Lower leg skin (tissue), 4 donors: ENCODE measurements at places on chromosomes 12 and 14.

GRCh38 chr12:106106892-106107291 is 31.9 kb downstream of the NUAK1 start:
- DNase-seq: no peak

DNA sequence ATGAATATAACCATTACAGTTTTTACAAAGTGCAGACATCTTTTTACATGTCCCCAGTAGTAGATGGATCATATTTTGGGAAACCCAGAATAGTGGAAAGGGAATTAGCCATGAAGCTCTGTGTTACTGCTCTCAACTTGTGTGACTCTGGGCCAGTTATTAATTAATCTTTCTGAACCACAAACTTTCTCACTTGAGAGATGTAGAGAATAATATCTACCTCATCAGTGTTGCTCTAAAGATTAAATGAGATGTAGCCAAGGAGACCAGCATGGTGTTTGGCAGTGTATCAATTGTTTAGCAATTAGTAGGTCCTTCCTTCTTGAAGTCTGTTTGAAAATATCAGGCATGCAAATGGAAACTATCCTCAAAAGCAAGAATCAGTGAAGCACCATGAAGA is 169.2 kb downstream of the TMTC2 start:
- no peak for DNase-seq

- no peak for DNase-seq
Observed at GRCh38 chr12:68028647-68029046, 39.4 kb downstream of the IFNG-AS1 start.

GRCh38 chr12:129704232-129704830 is 199.5 kb downstream of the TMEM132D start:
- DNase-seq: no peak

DNA sequence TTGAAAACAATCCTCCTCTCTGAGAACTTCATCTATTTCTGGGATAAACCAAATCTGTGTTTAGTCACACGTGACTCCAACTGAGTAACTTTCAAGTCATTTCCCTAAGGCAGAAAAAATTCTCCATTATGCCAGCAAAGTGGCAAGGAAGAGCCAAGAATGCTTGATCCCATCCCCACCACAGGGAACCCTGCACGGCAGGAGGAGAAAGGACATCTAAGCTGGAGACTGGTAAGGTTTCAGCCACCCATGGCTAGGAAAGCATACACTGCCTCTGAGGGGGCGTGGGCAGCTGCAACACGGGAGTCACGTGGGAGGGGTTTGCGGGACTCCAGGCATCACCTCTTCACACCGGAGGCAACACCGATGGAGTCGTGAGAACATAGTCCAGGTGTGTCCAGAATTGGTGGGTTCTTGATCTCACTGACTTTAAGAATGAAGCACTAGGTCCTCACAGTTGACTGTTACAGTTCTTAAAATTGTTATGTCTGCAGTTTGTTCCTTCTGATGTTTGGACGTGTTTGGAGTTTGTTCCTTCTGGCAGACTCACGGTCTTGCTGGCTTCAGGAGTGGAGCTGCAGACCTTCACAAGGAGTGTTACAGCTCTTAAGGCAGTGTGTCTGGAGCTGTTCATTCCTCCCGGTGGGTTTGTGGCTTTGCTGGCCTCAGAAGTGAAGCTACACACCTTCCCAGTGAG is 2.7 kb upstream of the SIVA1 start:
- DNase-seq: no peak

GRCh38 chr12:28065889-28066630 is 93.5 kb upstream of the PTHLH start:
- no peak for DNase-seq

- no peak for DNase-seq
Observed at GRCh38 chr12:94309373-94309772, 150.3 kb downstream of the CEP83 start.

DNA sequence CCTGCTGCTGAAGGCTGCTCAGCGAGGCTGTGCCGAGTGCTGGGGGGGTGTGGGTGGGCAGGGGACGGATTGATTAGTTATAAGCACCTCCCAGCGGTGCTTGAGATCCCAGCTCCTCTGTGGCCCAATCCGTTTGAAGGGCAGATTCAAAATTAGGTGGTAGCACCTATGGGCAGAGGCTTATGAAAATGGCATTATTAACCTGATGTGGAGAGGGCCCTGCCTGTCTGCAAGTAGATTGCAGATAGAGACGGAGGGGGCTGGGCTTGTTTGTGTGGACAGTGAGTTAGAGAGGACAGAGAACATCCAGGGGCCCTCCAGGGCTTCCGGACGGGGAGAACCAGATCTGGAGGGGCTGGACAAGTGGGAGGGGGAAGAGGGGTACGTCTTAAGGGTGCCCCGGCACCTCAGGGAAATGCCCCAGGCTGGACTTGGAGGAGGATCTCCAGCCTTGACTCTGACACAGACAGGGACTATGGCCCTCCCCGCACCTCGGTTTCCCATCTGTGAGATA is at the start of gene RTL1:
Gene RTL1, minus strand, starts transcription at position 51 of the 514 bp plus-strand sequence. CDS start 18,934 bp downstream, outside the sequence.
- no peak for DNase-seq

- no peak for DNase-seq
Observed at GRCh38 chr14:32319368-32320049, 9.6 kb upstream of the AKAP6 start.

DNA sequence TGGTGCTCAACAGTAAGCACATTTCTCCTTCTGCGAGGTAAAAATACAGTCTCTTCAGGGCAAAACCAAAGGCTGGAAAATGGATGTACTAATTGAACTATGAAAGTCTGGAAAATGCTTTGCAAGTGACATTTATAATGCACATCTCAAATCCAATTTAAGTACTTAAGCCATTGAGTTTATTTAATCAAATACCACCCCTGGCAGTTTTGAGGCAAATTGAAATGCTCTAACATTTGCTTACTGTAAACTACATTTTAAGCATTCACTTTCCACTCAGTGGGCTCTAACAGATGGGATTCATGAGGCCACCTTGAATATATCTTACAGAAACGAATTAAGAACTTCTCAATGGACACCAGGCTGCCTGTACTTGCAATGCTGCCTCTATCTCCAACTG is 69.7 kb downstream of the HELB start:
- no peak for DNase-seq

GRCh38 chr14:49898485-49898884 is 5.6 kb downstream of the ARF6 start:
- DNase-seq: peak; percentile 31

DNA sequence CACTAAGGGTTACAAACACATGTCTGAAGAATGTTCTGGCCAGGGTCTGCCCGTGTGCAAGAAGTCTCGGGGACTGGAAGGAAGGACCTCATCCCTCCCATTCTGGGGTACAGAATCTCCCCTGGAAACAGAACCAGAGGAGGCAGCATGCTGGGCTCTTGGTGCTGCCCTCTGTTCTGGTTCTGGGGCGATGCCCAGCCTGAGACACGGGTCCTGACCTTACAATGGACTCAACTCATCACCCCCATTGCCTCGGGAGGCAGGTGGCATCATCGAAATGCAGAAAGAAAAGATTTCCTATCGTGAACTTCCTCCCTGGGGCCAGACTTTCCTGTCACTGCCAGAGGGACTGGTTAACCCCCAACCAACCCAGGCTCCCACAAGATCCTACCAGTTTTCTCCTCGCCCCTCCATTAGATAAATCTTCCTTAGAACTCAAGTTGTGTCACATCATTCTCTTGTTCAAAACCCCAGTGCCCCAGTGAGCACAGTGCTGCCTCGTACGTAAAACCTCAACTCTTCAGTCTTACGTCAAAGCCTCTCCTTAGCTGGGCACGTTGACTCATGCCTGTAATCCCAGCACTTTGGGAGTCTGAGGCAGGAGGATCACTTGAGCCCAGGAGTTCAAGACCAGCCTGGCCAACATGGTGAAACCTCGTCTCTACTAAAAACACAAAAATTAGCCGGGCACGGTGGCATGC is 52.1 kb downstream of the PSMA6 start:
- DNase-seq: no peak

DNA sequence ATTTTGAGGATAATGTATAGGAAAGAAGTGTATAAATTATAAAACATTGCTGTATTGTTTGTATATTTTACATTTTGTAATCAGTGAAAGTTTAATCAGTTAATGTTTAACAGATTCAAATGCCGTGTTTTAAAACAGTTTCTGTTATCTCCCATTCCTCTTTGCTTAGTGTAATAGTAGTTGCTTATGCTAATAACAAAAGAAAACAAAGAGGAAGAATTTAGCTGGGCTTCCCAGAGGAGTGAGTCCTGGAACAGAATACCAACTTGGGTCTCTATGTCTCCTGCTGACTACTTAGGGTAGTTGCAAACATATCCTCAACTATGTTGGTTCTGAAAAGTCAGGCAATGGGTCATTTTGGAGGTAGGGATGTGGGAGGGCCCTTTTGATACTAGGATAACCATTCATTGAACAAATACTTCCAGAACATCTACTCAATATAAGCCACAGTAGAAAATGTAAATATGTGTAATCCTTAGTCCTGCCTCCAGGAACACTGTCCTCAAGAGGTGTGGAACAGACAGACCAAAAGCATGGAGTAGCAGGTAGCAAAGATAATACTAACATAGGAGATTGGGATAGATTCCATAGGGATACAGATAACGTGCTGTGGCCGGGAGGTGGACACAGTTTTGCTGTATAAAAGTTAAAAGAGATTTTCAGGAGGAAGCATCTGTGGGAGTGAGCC is 36.1 kb upstream of the EVL start:
- DNase-seq: no peak

DNA sequence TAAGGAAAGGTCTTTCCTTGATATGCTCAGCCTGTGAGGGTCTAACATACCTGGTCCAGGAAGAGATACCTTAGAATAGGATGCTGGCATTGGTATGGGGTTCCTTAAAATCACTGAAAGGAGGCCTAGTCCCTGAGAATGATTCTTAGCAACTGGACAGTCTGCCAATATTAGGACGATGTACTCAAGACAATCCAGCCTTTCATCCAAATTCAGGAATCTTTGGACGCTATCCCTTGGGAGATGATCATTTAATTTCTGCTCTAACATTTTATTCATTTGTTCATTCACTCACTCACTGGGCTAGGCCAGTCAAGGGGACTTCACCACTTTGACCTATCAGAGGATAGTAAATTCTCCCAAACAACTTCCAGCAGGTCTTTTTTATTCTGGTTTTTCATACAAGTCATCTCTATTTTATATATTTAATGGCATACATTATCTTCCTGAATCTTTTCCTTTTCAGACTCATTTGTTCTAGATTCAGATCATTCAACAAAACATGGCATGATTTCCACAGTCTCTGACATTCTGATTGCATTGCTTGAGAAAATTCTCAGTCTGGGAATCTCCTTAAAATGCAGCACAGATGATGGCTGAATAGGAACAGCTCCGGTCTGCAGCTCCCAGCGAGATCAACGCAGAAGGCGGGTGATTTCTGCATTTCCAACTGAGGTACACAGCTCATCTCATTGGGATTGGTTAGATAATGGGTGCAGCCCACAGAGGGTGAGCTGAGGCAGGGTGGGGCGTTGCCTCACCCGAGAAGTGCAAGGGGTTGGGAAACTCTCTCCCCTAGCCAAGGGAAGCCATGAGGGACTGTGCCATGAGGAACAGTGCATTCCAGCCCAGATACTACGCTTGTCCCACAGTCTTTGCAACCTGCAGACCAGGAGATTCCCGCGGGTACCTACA is 118.0 kb upstream of the PRICKLE1 start:
- no peak for DNase-seq
